ENCODE measurements at places on chromosomes 5 and 9.

DNA sequence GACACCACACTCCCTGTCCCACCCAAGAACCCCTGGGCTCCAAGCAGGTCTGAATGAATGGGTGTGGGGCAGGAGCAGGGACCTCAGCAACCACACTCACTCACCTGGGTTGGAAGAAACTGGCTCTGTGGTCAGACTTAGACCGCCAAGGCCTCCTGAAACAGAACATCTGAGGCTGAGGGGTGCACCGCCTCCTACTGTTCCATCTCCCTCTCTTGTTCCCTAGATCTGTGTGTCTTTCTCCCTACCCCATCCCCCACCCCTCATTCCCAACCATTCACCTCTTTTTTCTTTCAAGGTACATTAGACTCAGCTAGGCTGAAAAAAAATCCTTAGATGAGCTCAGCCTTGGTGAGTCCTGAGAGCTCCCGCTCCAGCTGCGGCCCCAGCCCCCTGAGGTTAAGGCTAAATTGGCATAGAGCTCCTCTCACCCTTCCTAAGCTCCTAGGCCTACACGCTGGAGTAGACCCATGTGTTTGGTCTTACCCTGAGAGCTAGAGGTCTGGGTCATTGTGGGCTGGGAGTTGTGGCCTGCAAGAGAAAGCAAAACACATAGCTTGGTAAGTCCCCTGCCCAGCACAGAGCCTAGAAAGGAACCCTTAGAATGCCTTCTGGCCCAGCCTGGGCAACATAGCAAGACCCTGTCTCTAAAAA is 4.8 kb downstream of the ECSCR start:
- DNase-seq, result no peak

DNA sequence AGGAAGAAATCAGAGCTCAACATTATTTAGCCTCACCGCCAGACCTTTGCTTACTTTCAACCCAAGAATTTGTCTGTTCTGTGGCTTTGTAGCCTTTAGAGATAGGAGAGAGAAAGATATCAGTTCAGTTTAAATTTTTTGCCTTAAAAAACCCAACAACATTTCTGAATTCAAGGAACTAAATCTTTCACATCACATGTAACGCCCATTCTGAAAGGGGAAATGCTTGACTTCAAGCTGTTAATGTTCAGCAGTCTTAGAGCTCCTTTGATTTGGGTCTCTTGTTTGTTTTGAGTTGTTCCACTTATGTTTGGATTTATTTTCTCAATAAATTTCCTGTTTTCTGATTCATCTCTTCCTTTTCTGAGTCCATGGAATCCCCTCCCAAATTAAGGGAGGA is 294.5 kb downstream of the ARHGAP26 start:
- no peak for DNase-seq

DNA sequence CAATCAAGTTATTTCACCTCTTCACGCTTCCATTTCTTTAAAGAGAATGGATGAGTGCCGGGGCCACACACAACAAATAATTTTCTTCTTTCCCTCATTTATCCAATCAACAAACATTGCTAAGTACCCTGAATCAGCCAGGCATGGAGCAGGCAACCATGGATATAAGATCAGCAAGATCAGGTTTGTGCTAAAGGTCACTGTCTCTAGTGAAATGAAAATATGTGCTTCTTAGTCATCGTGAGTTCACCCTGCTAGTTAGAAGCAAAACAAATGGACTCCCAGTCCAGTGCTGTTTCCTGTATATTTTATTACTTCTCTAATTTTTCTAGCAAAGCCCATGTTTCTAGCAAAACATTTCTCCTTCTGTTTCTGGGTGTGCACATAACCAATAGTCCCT is 629.2 kb downstream of the BNC2 start:
- DNase-seq, result no peak

- no peak for DNase-seq
Measured at GRCh38 chr5:83568186-83568585, 96.6 kb downstream of the VCAN start.

GRCh38 chr5:90342576-90342975 is 67.0 kb downstream of the CETN3 start:
- DNase-seq, result no peak

GRCh38 chr9:116250891-116251290 is 97.3 kb downstream of the PAPPA start:
- DNase-seq, result no peak

DNA sequence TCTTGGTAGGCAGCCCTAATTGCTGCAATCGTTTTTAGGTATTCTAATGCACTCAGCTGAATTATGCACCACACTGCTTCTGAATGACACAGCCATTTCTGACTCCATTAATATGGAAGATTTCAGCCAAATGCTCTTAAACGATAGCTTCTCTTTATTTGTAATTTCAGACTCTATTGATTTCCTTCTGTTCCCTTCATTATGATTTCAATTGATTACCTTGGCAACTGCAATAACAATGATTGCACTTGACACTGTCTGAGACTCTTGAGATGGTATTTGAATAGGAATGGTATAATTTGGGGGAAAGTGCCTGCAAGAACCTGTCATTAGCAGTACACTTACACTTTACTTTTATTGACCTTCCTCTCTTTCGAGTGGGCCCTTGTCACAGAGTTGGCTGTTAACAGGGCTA is 296.1 kb upstream of the DMAC1 start:
- no peak for DNase-seq

DNA sequence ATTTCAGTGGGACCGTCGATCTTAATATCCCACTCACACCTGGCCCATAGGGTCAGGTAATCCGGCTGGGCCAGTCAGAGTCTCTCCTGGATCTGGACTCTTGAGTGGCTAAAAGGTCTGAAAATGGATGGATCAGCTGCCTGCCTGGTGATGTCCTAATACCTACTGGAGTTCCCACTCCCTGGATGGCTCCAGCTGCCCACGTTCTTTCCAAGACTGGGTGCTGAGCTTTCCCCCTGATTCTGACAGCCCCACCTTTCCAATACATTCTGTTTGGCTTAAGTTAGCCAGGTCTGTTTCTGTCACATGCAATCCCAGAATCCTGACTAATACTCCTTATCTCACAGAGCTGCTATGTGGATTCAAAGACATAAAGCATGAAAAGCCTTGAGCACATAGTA is 10.2 kb downstream of the SH3PXD2B start:
- DNase-seq, result no peak

DNA sequence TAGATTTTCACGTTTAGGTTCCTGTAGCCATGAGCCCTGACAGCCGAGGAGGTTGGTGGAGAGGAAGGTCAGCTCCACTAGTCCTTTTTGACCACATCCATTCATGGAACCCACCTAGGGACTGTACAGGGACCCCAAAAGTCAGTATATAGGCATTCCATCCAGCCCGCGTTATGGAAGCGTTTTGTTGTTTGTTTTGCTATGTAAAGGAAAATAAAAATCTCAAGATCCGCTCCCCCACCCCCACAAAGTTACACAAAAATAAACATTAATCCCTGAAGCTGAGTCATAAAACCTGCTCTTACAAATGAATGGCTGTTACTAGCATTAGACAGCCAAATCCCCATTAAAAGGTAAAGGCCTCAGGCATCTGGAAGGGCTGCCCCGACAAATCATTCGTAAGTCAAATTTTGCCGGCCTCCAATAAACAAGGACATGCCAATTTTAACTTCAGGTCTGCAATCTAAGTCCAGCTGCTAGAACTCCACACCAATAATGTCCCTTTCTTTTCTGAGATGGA is 292.9 kb downstream of the MED10 start:
- DNase-seq, result no peak

GRCh38 chr5:140365282-140365681 is 5.3 kb downstream of the SLC4A9 start:
- no peak for DNase-seq

GRCh38 chr5:149702934-149703646 is 27.0 kb upstream of the PPARGC1B start:
- no peak for DNase-seq

Data from putamen (tissue), 1 donor.